Stimulated activated CD4-positive, alpha-beta T cell treated with anti-CD3 and anti-CD28 coated beads, Interleukin-4, amount 100 ng/mL, for 24 hours (primary cell): ENCODE measurements at places on chromosomes 12 and 14.

GRCh38 chr14:65709576-65709975 lies 297.0 kb downstream of the FUT8 start:
- DNase-seq: no peak

DNA sequence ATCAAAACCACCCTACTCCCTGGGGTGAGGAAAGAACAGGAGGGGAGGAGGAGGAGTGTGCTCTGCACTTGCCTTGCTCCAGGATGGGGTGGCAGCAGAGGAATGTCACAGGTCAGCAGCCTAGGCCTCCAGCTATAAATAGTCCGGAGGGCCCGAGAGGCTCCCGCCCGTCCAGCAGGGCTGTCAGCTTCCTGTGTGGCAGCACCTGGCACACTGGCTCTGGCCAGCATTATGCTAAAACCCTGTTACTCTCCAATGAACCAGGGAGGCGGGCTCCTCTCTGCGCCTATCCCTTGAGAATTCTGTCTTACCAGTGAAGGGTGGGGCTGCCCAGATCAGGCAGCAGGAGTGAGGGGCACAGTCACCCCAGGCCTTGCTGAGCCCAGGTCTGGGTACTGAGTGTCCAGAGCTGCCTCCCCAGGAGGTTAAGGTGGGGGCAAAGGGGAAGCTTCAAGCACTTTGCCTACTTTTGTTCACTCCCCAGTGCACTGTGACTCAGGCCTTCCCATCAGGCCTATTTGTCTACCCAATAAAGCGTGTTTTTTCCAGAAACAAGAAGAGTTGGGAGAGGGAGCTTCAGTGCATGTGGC lies 1.2 kb upstream of the COX14 start:
- DNase-seq: no peak

GRCh38 chr12:84077679-84078078 lies 834.9 kb downstream of the SLC6A15 start:
- DNase-seq: no peak

GRCh38 chr14:65456247-65456646 lies 43.7 kb downstream of the FUT8 start:
- no peak for DNase-seq
